Esophagus mucosa (tissue), 1 donor: ENCODE measurements at places on chromosomes 2 and 18. TPM values are rescaled to one million over a fixed set of nuclear protein-coding genes. Genes with fewer than 3 reads are reported as not detected.

DNA sequence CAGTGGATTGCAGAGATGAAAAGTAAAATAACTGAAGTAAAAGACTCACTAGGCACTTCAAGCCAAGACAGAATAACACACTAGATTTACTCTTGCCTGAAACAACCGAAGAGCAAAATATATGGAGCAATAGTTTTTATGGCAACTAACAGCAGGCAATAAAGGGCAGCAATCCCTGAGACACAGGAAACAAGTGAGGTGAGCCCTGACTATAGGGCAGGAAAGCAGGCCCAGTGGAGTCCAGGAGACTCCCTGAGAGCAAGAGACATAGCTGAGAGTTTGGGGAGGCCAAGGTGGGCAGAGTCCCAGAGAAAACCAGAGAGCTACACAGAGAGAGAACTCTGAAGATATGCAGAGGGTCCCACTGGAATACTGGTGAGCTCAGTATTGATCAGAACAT is 18.8 kb downstream of the FARSB start:
- ATAC-seq: no peak

DNA sequence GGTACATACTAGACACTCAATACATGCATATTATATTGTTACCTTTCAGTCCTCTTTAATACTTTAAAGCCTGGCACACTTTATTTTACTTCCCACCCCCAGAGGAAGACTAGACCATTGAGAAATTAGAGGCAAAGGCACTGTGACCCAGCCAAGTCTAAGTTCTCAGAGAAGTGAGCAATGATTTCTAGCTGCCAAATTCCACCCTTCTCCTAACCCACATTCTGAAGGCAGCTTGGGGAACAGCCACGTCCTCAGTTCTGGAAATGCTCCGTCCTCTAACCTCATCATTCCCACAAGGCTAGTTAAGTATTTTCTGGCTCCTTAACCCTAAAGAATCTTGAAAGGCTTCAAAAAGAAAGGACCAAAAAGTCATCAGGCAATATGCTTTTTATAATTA is 86.6 kb downstream of the COL5A2 start:
- no peak for ATAC-seq

The IL1F10 gene
- not detected for total RNA-seq

DNA sequence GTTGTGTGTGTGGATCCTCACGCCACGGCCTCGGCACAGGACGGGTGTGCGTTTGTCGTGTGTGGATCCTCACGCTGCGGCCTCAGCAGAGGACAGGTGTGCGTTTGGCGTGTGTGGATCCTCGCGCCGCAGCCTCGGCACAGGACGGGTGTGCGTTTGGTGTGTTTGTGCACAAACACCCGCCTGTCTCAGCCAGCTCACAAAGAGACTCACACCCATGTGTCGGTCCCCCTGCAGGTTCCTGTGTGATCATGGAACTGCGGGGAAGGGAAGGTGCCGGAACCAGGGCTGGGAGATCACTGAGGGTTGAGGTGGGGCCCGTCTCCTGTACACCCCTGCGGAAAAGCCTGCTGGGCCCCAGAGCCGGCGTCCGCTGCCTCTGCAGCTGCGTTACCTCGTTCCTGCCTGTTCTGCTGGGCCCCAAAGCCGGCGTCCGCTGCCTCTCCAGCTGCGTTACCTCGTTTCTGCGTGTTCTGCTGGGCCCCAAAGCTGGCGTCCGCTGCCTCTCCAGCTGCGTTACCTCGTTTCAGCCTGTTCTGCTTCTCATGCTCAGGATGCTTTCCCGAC is 53.6 kb downstream of the CTDP1 start:
- no peak for ATAC-seq

The EFEMP1 gene
- total RNA-seq: 12.7 TPM

The GRB14 gene
- total RNA-seq: 0.36 TPM

DNA sequence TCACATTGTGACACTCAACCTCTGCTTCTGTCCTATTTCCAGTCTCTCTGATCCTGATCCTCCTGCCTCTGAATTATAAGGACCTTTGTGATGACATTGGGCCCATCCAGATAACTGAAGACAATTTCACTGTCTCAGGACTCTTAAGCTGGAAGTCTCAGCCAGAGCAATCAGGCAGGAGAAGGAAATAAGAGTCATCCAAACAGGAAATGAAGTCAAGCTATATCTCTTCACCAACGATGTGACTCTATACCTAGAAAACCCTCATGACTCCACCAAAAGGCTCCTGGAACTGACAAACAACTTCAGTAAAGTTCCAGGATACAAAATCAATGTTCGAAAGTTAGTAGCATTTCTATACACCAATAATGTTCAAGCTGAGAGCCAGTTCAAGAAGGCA is 29.3 kb upstream of the TWIST2 start:
- ATAC-seq: no peak
